ENCODE measurements at places on chromosomes 2 and 18.

GRCh38 chr2:58448065-58448507 is 207.0 kb upstream of the FANCL start:
- DNase-seq = peak; percentile 19

DNA sequence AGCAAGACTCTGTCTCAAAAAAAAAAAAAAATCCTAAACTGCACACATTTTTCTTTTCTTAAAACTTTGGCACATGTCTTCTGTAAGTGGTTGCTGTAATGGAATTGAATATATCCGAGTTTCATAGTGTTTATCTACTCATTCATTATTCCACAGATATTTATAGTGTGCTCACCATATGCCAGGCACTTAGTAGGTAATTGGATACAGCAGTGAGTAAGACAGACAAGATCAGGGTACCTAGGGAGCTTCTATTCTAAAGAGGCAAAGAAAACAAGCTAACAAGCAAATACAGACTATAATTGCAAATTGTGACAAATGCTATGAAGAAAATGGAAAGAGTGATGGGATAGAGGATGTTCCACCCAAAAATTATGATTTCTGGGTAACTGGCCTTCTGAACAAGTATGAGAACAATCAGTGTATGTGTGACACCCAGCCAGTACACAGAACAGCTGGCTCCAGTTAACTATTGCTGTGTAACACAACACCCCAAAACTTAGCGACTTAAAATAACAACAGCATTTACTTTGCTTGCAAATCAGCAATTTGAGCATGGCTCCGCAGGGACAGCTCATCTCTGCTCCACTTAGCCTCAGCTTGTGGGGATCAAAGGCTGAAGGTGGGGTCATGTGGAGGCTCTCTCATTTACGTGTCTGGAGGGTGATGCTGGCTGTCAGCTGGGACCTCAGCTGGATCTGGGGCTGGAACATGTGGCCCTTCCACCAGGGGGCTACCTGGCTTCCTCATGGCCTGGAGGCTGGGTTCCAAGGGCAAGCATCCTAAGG is 224.9 kb downstream of the INSIG2 start:
- no peak for DNase-seq

DNA sequence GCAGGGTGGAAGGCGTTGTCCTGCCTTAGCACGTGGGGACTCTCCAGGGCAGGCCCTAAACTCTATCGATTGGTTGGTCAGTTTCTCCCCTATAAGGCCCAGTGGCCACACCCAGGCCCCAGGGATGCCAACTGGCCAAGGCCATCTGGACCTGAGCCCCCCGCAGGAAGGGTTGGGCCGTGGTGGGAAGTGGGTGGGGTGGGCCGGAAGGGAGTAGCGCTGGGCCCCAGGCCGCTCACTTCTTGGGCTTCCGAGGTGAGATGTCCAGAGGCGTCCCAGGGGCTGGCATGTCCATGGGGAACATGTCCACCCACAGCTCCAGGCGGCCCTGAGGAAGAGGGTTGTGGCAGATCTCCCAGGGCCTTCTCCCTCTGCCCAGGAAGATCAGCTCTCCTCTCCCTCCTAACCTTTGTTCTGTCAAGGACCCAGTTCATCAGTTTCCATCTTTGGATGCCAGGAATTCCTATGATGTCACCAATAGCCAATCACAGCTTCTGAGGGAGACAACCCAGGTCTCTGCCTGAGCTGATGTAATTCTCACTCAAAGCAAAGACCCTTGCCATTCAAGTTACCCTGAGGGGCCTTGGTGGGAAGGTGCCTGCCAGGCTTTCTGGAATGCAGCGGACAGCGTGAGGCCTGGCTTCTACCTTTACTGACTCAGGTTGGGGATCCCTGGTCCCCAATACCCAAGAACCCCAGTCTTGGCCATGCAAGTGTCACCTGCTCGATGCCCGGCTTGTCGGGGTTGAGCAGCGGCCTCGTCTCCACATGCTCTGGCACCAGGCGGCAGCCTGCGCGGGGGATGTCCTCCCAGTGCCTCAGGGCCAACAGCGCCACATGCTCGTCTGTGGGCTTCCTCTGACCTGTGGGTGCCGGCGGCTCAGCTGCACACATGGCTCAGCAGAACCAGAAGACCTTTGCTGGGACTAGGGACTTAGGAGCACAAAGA is 14.4 kb downstream of the OTOF start:
- DNase-seq = no peak

- no peak for DNase-seq
Measured at GRCh38 chr2:204948024-204948763, 402.9 kb downstream of the PARD3B start.

- DNase-seq = no peak
Measured at GRCh38 chr2:42937171-42937875, 144.9 kb upstream of the HAAO start.

- no peak for DNase-seq
Measured at GRCh38 chr2:238974501-238975166, 126.7 kb downstream of the TWIST2 start.

Data from stimulated activated CD4-positive, alpha-beta T cell treated with anti-CD3 and anti-CD28 coated beads, Interleukin-12 subunit alpha, Interleukin-12 subunit beta, amount 100 ng/mL, for 24 hours (primary cell).